Natural killer cell (primary cell): ENCODE measurements at places on chromosomes 5 and 9. TPM values are rescaled to one million over a fixed set of nuclear protein-coding genes. Genes with fewer than 3 reads are reported as not detected.

Gene SOWAHA
- not detected for total RNA-seq

Gene LRRC19
- not detected for total RNA-seq

Gene SLC9A3
- 0.61 TPM for total RNA-seq

Gene ANKRD33B
- 3.9 TPM for total RNA-seq

Gene SH2D3C
- total RNA-seq: 56.6 TPM

Gene GPR151
- not detected for total RNA-seq

DNA sequence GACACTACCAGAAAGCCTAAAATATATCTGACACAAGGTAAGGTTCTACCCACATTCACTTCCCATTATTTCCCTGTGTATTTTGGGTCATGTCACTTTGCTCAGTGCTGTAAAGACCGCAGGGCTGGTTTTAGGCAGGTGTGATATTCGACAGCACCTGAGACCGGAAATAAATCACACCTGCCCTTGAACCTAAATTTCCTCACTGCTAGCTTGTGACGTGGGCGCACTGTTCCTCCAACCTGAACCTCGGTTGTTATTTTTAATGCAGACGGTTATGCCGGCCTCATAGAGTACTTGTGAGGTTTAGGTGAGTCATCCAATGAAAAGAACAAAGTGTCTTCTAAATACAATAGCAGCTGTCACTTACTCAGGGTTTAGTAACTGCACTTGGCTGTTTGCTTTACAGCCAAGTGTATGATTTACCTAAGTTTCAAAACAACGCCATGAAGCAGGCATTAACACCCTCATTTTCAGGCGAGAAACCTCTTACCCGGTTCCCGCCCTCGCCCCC is 20.7 kb upstream of the ZNF782 start:
- DNase-seq: peak; percentile 64
- peaks cover 9% of the 10 kb centered on the region for H3K4me1 ChIP-seq
- peak overlapping the region; percentile 56 for H3K27ac ChIP-seq

DNA sequence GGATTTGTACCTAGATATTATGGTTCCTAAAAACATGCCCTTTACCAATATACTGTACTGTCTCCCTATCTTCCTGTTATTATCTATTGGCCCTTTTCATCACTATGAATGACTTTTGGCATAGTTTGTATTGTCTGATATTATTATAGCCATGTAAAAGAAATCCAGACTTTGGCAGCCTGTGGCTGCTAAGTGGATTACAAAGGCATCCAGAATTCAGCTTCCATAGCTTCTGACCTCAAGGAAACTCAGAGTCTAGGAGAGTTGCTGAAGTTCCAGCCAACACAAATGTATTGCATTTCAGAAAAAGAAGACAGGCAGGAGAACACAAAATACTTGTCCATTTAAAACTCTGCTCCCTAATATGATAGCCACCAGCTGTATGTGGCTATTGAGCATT is 319.2 kb upstream of the MPDZ start:
- no peak overlapping the region for H3K4me3 ChIP-seq
- H3K27ac ChIP-seq: no peak overlapping the region
- DNase-seq: no peak
- H3K4me1 ChIP-seq: no peaks in the 10 kb centered on the region
- no peaks in the 10 kb centered on the region for H3K36me3 ChIP-seq
- H3K27me3 ChIP-seq: no peaks in the 10 kb centered on the region

DNA sequence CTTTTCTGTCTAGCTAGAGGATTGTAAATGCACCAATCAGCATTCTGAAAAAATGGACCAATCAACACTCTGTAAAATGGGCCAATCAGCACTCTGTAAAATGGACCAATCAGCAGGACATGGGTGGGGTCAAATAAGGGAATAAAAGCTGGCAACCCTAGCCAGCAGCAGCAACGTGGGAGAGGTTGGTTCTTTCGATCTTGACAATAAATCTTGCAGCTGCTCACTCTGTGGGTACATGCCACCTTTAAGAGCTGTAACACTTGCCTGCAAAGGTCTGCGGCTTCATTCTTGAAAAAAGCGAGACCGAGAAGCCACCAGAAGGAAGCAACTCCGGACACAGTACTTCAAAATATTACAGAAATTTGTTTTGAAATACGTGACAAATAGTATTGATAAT is 424.6 kb upstream of the CDH9 start:
- H3K27ac ChIP-seq: no peak overlapping the region
- no peaks in the 10 kb centered on the region for H3K4me1 ChIP-seq
- no peak for DNase-seq
- no peak overlapping the region for H3K4me3 ChIP-seq
- H3K36me3 ChIP-seq: no peaks in the 10 kb centered on the region

DNA sequence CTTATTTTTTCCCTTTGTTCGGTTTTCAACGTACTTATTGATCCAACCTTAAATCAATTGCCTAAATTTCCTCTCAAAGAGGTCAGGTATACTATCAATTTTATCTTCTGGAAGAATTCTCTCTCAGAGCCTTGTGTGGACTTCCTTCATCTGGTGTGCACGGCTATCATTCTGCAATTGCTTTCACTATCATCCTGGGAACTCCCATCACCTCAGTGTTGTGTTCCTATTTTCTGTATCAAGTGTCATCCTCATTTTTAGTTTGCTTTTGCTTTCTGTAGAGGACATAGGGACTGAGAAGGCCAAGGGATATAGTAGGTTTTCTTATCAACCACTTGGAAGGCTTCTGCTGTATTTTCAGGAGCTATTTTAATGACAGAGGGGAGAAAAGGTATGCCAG is 11.3 kb downstream of the STOM start:
- no peaks in the 10 kb centered on the region for H3K27me3 ChIP-seq
- peak; percentile 66 for DNase-seq
- no peak overlapping the region for H3K4me3 ChIP-seq
- peaks cover 56% of the 10 kb centered on the region for H3K4me1 ChIP-seq
- peak overlapping the region; percentile 91 for H3K27ac ChIP-seq
- peaks cover 8% of the 10 kb centered on the region for H3K36me3 ChIP-seq

DNA sequence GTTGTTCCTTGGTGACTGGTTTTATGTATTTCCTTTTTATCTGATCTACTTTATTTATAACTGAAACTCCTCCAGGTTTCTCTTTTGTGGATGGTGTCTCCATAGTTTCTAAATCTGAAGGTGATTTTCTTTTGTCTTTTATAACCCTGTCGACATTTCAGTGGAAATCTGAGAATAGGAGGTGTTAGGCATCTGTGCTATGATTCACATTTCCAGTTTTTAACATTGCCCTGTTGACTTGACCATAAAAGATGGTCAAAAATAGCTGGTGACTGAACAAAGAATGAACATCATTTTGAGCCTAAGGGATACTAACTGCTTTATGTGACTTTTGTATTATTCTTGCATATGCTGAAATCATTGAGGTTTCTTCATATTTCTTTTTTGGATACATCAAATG is 190.5 kb downstream of the PCSK1 start:
- no peaks in the 10 kb centered on the region for H3K4me1 ChIP-seq
- H3K36me3 ChIP-seq: no peaks in the 10 kb centered on the region
- DNase-seq: no peak
- no peak overlapping the region for H3K27ac ChIP-seq
- H3K27me3 ChIP-seq: no peaks in the 10 kb centered on the region
- H3K4me3 ChIP-seq: no peak overlapping the region

- H3K36me3 ChIP-seq: peaks cover 14% of the 10 kb centered on the region
- H3K4me3 ChIP-seq: peak overlapping the region; percentile 17
- H3K27ac ChIP-seq: peak overlapping the region; percentile 78
- H3K27me3 ChIP-seq: no peaks in the 10 kb centered on the region
- peaks cover 99% of the 10 kb centered on the region for H3K4me1 ChIP-seq
Measured at GRCh38 chr9:136533775-136534157, 12.1 kb downstream of the NOTCH1 start.

DNA sequence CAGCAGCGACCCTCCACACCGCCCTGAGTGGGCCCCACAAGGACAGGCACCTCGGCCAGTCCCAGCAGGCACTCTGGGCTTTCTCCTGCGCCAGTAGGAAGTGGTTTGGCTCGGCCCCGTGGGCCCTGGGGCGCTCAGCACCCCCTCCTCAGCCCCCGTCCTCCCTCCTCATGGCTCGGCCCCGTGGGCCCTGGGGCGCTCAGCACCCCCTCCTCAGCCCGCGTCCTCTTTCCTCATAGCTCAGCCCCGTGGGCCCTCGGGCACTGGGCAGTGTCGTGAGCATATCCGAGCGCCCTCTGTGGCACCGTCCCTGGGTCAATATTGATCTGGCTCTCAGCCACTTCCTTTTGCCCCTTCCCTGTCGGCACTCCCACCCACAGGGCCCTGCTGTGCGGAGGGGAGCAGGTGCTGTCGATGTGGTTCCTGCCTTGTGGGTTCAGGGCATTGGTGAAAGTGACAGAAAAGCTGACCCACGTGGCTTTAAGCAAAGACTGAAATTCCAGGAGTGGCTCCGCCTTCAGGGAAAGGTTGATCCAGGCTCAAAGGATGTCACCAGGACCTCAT is 5.5 kb upstream of the SCGB3A1 start:
- H3K36me3 ChIP-seq: no peaks in the 10 kb centered on the region
- H3K4me3 ChIP-seq: no peak overlapping the region
- H3K27ac ChIP-seq: no peak overlapping the region
- no peak for DNase-seq

DNA sequence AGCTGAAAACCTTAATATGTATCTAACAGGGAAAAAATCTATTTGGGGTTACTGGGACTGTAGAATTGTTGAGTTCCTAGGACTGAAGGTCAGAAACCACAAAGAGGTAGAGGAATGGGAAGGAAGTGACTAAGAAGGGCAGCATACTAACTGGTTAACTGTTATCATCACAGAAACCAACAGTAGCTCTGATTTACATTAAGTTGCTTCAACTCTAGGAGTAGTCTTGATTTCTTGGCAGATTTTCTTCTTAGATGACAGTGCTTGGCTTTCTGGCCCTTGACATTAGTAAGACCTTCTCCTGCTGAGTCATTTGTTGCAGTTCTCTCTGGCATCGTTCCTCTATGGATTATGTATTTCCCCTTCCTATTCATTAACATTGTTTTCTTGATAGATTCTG is 116.1 kb upstream of the RASA1 start:
- H3K4me1 ChIP-seq: no peaks in the 10 kb centered on the region
- DNase-seq: no peak
- H3K27me3 ChIP-seq: no peaks in the 10 kb centered on the region
- H3K36me3 ChIP-seq: no peaks in the 10 kb centered on the region

- peak overlapping the region; percentile 89 for H3K27ac ChIP-seq
- H3K36me3 ChIP-seq: no peaks in the 10 kb centered on the region
- peaks cover 15% of the 10 kb centered on the region for H3K4me1 ChIP-seq
- H3K4me3 ChIP-seq: peak overlapping the region; percentile 94
Measured at GRCh38 chr5:131633830-131634229, 1.2 kb downstream of the RAPGEF6 start.

GRCh38 chr9:91071184-91071990 is 269.8 kb downstream of the SYK start:
- DNase-seq: no peak
- H3K27ac ChIP-seq: no peak overlapping the region
- no peaks in the 10 kb centered on the region for H3K36me3 ChIP-seq
- H3K27me3 ChIP-seq: no peaks in the 10 kb centered on the region

- no peak for DNase-seq
- no peaks in the 10 kb centered on the region for H3K27me3 ChIP-seq
- H3K4me1 ChIP-seq: no peaks in the 10 kb centered on the region
- H3K36me3 ChIP-seq: no peaks in the 10 kb centered on the region
- no peak overlapping the region for H3K4me3 ChIP-seq
Measured at GRCh38 chr9:114081441-114082016, 3.4 kb upstream of the AMBP start.

- H3K36me3 ChIP-seq: no peaks in the 10 kb centered on the region
- no peak overlapping the region for H3K27ac ChIP-seq
- H3K27me3 ChIP-seq: no peaks in the 10 kb centered on the region
- no peak for DNase-seq
- no peak overlapping the region for H3K4me3 ChIP-seq
Measured at GRCh38 chr5:176996780-176997179, 9.8 kb downstream of the UIMC1 start.

- H3K4me3 ChIP-seq: no peak overlapping the region
- H3K4me1 ChIP-seq: peaks cover 4% of the 10 kb centered on the region
- no peaks in the 10 kb centered on the region for H3K36me3 ChIP-seq
- no peak overlapping the region for H3K27ac ChIP-seq
Measured at GRCh38 chr5:107455111-107455544, 215.6 kb downstream of the EFNA5 start.

- DNase-seq: no peak
- H3K4me1 ChIP-seq: no peaks in the 10 kb centered on the region
- no peaks in the 10 kb centered on the region for H3K27me3 ChIP-seq
- H3K4me3 ChIP-seq: no peak overlapping the region
- no peak overlapping the region for H3K27ac ChIP-seq
- H3K36me3 ChIP-seq: no peaks in the 10 kb centered on the region
Measured at GRCh38 chr9:109945573-109945972, 165.6 kb downstream of the PALM2AKAP2 start.

DNA sequence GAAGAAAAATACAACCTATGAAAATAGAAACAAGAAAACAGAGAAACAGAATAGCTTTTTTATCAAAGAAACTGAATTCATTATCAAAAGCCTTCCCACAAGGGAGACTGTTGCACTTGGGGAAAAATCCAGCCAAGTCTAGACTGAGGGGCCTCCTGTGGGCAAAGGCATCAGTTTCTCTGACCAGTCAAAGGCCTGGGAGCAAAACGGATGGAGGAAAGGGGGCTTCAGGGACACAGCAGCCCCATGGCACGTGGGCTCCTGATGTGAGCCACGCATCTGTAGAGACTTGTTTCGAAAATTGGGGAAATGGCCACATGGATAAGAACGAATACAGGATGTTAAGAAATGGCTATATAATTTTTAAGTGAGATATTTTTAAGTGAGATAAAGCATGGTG is 21.1 kb downstream of the ZDHHC11B start:
- H3K36me3 ChIP-seq: no peaks in the 10 kb centered on the region
- no peak for DNase-seq
- H3K27me3 ChIP-seq: no peaks in the 10 kb centered on the region
- no peak overlapping the region for H3K4me3 ChIP-seq
- H3K27ac ChIP-seq: no peak overlapping the region
- peaks cover 10% of the 10 kb centered on the region for H3K4me1 ChIP-seq

DNA sequence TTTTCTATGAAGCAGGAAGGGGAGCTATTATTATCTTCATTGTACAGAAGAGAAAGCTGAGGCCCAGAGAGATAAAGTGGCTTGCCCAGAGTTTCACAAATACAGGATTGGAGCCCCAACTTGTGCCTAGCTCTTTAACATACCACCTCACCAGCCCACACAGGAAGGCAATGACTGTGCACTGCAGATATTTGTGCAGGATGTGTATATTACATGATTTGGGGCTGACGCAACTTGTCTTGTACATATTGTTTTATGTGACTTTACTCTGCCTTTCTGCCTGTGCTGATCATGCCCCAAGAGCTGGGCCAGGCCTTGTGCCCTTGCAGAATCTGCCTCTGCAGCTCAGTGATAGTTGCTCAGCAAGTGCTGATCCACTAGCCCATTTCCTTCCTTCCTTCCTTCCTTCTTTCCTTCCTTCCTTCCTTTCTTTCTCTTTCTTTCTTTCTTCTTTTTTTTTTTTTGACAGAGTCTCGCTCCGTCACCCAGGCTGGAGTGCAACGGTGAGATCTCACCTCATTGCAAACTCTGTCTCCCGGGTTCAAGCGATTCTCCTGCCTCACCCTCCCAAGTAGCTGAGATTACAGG is 106.6 kb upstream of the TBCA start:
- H3K27me3 ChIP-seq: no peaks in the 10 kb centered on the region
- H3K27ac ChIP-seq: no peak overlapping the region
- H3K4me3 ChIP-seq: no peak overlapping the region
- no peak for DNase-seq
- no peaks in the 10 kb centered on the region for H3K4me1 ChIP-seq
- no peaks in the 10 kb centered on the region for H3K36me3 ChIP-seq
